Left renal cortex interstitium (tissue), 4 donors: ENCODE measurements at places on chromosomes 7 and 10.

GRCh38 chr10:86684331-86685097, 16.2 kb downstream of the LDB3 start:
- DNase-seq: no peak

DNA sequence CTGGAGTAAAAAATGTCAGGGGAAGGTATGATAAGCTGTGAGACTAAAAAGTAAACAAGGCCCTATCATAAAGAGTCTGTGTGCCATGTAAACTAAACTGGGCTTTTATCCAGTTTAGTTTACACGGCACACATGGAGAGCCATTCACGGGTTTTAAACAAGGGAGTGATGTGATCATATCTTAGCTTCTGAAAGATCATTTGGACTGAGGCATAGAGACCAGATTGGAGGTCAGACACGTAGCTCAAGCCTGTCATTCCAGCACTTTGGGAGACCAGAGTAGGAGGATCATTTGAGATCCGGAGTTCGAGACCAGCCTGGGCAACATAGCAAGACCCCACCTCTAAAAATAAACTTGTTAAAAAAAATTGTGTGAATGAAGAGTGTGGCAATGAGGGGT, 50.1 kb downstream of the SKIDA1 start:
- DNase-seq: no peak

- no peak for DNase-seq
Observed at GRCh38 chr10:88114368-88114767, 250.9 kb downstream of the PTEN start.

DNA sequence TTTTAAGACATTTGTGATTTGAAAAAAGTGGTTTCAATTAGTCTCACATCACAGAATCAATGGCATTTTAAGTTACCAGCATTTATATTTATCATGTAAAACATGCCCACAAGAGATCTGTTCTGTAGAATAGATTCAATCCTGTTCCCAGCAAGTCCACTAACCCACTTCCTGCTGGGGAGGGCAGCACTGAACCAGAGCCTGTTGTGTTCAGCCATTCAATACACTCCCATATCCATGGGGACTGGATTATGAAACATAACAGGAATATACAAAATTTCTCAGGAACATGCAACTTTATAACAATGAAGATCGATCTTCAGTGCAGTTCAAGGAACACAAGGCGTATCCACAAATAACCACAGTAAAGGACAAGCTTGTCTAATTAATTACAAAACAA, 24.4 kb upstream of the ANK3 start:
- DNase-seq: no peak

- no peak for DNase-seq
Observed at GRCh38 chr10:66837990-66838389, 87.8 kb upstream of the LRRTM3 start.

DNA sequence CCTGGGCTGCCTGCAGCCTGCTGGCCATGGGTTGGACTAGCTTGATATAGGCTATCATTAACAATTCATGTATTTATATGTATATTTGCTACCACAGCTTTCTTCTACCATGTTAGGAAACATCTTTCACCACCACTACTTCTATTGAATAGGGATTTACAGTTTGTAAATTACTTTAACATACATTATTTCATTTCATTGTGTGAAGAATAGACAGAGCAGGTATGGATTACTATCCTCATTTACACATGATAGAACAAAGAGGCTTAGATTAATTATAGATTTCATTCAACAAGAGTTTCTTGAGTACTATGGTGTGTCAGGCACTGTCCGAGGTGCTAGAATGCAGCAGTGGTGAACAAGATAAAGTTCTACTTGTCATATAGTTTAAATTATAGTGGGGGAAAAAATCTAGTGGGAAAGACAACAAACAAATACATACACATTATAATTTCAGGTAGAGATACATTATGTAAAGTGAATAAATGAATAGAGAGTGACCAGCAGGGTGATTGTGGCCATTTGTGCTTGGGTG, 20.6 kb downstream of the VTI1A start:
- no peak for DNase-seq

DNA sequence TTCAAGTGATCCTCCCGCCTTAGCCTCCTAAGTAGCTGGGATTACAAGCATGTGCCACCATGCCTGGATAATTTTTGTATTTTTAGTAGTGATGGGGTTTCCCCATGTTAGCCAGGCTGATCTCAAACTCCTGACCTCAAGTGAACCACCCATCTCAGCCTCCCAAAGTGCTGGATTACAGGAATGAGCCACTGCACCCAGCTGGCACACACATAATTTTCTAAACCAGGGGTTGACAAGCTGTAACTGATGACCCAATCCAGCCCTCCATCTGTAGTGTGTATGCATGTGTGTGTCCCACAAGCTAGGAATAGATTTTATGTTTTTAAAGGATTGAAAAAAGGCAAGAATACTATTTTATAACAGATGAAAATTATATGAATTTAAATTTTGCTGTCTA, 125.9 kb upstream of the INSYN2A start:
- no peak for DNase-seq
